ENCODE measurements at places on chromosomes 6 and 20. TPM values are rescaled to one million over a fixed set of nuclear protein-coding genes. Genes with fewer than 3 reads are reported as not detected.

RGS19 gene
- 10.0 TPM for total RNA-seq

E2F1 gene
- total RNA-seq: 1.6 TPM

TRIM31 gene
- not detected for total RNA-seq

POFUT1 gene
- 28.6 TPM for total RNA-seq

DZANK1 gene
- total RNA-seq: 1.1 TPM

GTF2H4 gene
- 24.4 TPM for total RNA-seq

TRIM15 gene
- total RNA-seq: not detected

ASXL1 gene
- 49.0 TPM for total RNA-seq

HLA-DQB1 gene
- total RNA-seq: 4.6 TPM

PNPLA1 gene
- total RNA-seq: not detected

ECHDC1 gene
- total RNA-seq: 41.1 TPM

C20orf202 gene
- total RNA-seq: not detected

CPNE5 gene
- 63.5 TPM for total RNA-seq

MCHR2 gene
- not detected for total RNA-seq

MYCT1 gene
- 13.4 TPM for total RNA-seq

TLDC2 gene
- 0.18 TPM for total RNA-seq

FAXC gene
- 0.42 TPM for total RNA-seq

SCUBE3 gene
- total RNA-seq: 0.44 TPM

LRP11 gene
- total RNA-seq: 25.7 TPM

WFDC5 gene
- total RNA-seq: not detected

SNX14 gene
- 39.5 TPM for total RNA-seq

PDYN gene
- not detected for total RNA-seq

LKAAEAR1 gene
- total RNA-seq: 0.41 TPM

ARMH2 gene
- total RNA-seq: not detected

PMEPA1 gene
- 60.3 TPM for total RNA-seq

FBXL4 gene
- 18.7 TPM for total RNA-seq

GDAP1L1 gene
- total RNA-seq: 0.21 TPM

NFATC2 gene
- 5.7 TPM for total RNA-seq

SNAP91 gene
- not detected for total RNA-seq

TBX18 gene
- 10.1 TPM for total RNA-seq

PLAGL1 gene
- 16.6 TPM for total RNA-seq

SNPH gene
- 4.6 TPM for total RNA-seq

SLC13A3 gene
- total RNA-seq: 2.5 TPM

HLA-DQA2 gene
- 1.1 TPM for total RNA-seq

DACT2 gene
- total RNA-seq: 2.4 TPM

TRIM27 gene
- 25.3 TPM for total RNA-seq

ZSCAN23 gene
- total RNA-seq: 1.2 TPM

CD24 gene
- total RNA-seq: 0.80 TPM

HM13 gene
- 64.9 TPM for total RNA-seq

TNF gene
- 0.53 TPM for total RNA-seq

GJE1 gene
- not detected for total RNA-seq

CGA gene
- 5.6 TPM for total RNA-seq

TRIM38 gene
- total RNA-seq: 5.3 TPM

C6orf52 gene
- not detected for total RNA-seq

RPS18 gene
- total RNA-seq: 1,167 TPM

KCNQ2 gene
- total RNA-seq: 2.0 TPM

CST5 gene
- not detected for total RNA-seq

CLVS2 gene
- not detected for total RNA-seq

GNMT gene
- total RNA-seq: 0.63 TPM

POPDC3 gene
- total RNA-seq: 35.5 TPM

PLCB1 gene
- total RNA-seq: 27.1 TPM

DYNLT2 gene
- 0.59 TPM for total RNA-seq

DTD1 gene
- total RNA-seq: 12.1 TPM

BTNL2 gene
- total RNA-seq: not detected

NAPB gene
- 4.9 TPM for total RNA-seq

MLIP gene
- total RNA-seq: 234 TPM

PRR18 gene
- total RNA-seq: 0.65 TPM

UNC5CL gene
- 0.27 TPM for total RNA-seq

SRSF12 gene
- 0.65 TPM for total RNA-seq
